ENCODE measurements at places on chromosomes 3 and 15.
A peak's percentile ranks its signal among the peaks of the same experiment; 100 is the strongest.

- no peak for DNase-seq
These were observed 163.8 kb downstream of the RSRC1 start for GRCh38 chr3:158273656-158274055.

DNA sequence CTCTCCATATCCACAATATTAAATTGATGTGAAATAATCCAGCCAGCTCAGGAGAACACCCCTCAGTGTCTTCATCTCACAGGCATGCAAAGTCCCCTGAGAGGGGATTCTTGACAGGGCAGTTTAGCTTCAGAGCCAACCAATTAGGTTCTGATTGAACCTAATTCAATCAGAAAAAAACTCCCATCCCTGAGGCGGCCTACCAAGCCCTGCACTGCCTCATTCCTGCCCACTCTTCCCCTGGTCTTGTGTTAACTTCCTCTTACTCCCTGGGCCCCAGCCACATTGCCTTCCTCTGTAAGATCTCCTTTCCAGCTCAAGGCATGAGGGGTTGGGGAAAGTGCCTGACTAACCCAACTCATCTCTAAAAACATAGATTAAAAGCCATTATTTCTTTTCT is 46.1 kb downstream of the FRMD4B start:
- DNase-seq, result peak; percentile 53

DNA sequence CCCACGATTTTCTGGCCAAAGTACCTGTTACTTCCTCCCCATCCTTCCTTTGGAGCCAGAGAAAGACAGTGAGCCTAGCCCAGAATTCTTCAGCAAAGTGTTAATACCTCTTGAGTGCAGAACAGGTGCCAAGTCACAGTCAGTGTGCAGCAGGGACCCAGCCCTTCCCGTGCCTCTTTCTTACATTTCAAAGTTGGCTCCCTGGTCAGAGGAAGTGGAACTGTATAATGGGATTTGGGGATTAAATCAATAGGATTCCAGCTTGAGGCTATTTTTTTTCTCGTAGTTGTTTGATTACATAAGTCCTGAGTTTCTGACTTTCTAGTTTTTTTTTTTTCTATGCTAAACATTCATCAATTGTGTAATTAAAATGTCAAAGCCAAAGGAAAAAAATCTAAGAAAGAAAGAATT is 52.6 kb upstream of the ABHD10 start:
- DNase-seq, result no peak

DNA sequence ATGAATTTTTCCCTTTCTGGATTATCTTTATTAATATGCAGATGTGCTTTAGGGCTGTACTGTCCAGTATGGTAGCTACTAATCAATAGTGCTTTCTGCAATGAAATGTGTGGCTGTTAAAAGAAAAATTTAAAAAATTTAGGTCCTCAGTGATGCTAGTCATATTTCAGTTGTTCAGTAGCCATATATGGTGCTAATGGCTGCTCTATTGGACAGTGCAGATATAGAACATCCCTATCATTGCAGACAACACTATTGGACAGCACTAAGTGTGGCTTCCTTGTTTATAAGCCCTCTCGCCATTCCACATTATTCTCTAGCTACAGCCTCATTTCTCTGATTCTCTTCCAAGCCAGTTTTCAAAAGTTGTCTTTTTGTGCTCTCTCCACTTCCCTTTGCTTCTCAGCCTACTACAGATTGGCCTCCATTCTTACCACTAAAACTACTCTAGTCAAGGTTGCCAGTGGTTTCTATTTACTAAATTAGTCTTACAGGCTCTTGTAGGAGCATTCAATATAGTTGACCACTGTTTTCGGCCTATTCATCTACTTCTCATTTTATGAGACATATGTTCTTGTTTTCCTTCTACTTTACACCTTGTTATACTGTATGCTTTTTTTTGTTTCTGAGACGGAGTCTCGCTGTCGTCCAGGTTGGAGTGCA is 9.5 kb downstream of the MAPK6 start:
- no peak for DNase-seq

- no peak for DNase-seq
These were observed 35.8 kb downstream of the SCG5 start for GRCh38 chr15:32677238-32677750.

DNA sequence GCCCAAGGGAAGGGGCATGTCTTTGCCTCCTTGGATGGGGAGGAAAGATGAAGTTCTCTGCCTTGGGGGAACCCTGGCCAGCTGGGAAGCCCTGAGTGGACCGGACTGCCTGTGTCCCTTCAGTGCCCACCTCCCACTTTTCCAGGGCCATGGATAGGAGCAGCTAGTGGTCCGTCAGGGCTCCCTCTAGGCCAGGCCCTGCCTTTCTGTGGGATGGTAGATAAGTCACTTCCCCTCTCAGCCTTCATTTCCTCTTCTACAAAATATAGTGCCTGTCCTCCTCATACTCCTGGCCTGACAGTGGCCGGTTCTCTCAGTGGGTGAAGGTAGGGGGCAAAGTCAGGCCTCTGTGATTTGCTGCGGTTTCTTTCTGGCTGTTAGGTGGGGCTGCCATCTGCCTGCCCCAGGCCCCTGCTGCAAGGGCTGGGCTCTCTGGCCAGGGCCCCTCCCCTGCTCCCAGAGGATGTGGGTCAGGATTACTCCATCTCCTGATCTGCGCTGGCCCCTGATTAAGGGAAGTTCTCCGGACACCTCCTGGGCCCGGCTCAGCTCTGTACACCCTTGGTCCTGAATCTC is 1.4 kb downstream of the PLEKHO2 start:
- DNase-seq, result peak; percentile 79

- no peak for DNase-seq
These were observed 748.5 kb downstream of the ROBO1 start for GRCh38 chr3:79019137-79019923.

DNA sequence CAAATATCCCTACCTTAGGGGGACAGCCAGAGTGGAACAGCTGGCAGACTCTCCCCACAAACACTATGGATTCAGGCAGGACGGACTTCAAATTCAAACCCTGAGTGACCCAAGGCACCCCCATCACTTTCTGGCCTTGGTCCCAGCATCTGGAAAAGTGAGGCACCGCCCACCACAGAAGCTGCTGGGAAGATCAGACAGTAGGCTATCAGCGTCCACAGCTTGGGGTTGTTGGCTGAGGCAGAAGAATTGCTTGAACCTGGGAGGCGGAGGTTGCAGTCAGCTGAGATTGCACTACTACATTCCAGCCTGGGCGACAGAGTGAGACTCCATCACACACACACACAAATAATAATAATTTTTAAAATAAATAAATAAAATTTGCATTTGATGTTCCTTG is 8.5 kb downstream of the PFKFB4 start:
- DNase-seq, result no peak

GRCh38 chr15:98035577-98036010 is 75.1 kb downstream of the ARRDC4 start:
- no peak for DNase-seq

DNA sequence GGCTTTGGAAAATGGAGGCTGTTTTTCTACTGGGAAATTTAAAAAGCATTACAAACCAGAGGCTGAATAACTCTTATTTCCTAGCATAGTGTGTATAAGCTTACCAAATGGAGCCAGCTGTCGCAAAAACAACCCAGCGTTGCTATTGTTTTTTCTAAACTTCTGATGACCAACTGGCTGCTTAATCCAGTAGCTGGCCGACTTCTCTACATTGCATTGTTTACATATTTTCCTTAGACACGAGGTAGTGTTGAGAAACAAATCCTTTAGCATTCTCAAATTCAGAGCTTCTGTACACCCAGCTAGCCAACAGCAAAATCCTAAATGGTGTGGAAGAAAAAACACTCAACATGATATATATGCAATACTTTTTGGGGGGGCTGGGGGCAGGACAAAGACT is 161.0 kb upstream of the ADAMTS9 start:
- DNase-seq, result no peak

GRCh38 chr15:49421991-49422390 is 1.1 kb upstream of the FGF7 start:
- peak; percentile 30 for DNase-seq

Measured in CD14-positive monocyte (primary cell).